8988T (cell line): ENCODE measurements at places on chromosomes 4 and X.

- no peak for DNase-seq
Measured at GRCh38 chr4:80362578-80363181, 27.1 kb downstream of the CFAP299 start.

- no peak for DNase-seq
Measured at GRCh38 chrX:132412208-132412607, 76.6 kb downstream of the MBNL3 start.

DNA sequence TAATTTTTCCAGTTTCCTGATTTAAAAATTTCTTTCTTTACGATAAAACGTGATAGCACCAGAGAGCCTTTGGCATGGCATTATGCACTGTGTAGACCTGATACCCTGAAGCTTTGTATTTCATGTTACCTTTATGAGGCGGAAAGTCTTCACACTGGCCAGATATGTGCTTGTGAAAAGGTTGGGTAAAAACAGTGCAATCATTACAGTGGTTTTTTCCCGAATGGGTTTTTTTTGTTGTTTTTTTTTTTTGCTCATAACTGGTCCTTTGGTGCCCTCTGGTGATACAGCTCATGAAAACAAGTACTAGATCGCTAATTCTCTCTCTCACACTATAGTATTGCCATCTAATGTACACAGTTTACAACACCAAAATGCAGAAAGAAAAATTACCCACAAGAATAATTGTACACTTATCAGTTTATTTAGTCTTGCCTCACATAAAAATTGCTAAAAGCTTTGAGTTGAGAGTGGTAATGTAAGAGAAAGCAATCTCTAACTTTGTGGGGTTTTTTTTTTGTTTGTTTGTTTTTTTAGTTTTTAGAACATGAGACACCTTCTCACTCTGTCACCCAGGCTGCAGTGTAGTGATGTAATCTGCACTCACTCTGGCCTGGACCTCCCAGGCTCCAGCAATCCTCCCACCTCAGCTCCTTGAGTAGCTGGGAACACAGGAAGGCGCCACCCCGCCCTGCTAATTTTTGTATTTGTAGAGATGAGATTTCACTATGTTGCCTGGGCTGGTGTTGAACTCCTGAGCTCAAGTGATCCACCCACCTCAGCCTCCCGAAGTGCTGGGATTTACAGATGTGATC is 21.3 kb downstream of the SPCS3 start:
- DNase-seq = no peak

- DNase-seq = no peak
Measured at GRCh38 chrX:24676403-24677024, 17.2 kb upstream of the POLA1 start.

GRCh38 chr4:95539106-95539505 is 9.7 kb downstream of the UNC5C start:
- DNase-seq = no peak

GRCh38 chrX:38149016-38149415 is 71.7 kb downstream of the SRPX start:
- no peak for DNase-seq

DNA sequence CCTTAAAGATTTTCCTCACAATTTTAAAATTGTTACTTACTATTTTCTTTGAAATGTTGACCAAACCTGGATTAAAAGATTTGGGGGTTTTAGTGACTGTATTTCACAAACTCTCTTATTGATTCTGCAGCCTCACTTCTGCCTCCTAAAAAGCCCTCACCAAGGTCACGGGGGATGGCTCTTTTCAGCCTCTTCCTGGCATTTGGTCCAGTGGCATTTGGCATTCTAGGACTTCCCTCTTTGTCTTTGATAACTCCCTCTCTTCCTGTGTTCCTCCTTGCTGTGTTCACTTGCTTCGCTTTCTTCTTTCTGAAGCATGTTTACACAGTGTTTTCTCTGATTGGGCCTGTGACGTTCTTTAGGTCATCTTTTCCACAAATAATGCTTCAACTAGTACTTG is 21.5 kb downstream of the PKD2 start:
- DNase-seq = no peak

DNA sequence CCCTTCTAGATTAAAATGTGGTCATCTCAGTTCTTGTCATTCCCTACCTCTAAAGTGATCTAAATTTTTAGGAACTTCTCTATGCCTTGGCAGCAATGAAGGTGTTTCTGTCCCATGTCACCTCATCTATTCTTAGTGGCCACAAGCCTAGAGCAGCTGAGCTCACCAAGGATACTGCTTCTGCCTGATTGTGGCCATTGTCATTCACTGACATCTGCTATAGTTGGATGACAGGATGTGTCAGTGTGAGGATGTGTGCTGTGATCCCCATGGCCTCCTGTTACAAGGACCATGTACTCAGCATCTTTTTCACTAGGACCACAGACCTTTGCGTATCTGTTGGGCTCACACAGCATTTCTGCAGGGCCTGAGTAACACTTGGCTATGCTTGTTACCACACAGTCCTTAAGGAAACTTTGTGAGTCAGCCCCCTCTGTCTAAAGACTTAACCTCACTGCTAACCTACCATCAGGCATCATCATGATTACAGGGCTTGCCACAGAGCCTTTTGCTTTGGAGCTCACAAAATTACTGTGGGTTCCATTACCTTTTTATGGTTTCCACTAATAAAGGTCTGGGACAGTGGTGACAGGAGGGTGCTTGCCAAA is 421.0 kb downstream of the ADAM29 start:
- DNase-seq = no peak

- no peak for DNase-seq
Measured at GRCh38 chr4:54976682-54977081, 148.7 kb downstream of the KDR start.
